ENCODE measurements at places on chromosomes 2 and 18.

DNA sequence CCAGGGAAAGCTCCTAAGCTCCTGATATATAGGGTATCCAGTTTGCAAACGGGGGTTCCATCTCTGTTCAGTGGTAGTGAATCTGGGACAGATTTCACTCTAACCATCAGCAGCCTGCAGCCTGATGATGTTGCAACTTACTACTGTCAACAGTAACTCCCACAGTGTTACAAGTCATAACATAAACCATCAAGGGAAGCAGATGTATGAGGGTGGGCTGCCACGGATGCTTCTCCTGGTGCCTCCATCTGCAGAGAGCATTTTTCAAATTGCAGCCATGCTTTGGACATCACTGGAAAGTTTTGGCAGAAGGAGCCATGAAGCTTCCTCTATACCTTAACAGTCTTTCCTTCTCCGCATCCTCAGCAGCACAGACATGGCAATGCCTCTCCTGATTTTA lies 234.5 kb downstream of the ANKRD36B start:
- DNase-seq = no peak

DNA sequence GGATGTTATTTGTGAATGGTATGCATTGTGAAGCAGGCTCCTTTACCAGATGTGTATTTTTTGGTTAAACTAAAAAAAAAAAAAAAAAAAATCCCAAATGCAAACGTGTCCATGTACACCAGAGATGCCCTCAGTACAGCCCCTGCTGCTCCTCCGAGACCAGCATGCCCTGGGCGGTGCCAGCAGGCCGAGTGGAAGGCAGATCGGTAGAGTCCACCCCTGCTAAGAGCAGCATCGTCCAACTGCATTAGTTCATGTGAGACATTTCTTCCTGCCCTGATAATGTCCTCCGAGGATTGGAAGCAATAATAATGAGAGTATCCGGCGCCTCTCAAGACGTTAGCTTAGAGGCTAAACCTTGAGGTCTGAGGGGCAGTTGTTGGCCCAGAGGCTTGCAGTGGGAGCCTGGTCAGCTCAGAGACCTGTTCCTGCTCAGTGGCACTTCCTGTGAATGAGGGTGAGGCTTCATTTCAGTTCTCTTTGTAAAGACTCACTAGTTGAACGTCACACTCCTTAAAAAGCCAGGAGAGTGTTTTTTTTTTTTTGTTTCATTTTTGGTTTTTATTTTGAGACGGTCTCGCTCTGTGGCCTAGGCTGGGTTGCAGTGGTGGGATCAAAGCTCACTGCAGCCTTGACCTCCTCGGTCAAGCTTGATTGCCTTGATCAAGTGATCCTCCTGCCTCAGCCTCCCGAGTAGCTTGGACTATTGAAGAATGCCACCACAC lies 5.6 kb downstream of the SLC66A3 start:
- no peak for DNase-seq

- no peak for DNase-seq
These were observed 1.1 kb upstream of the GPR55 start for GRCh38 chr2:230925879-230926765.

- no peak for DNase-seq
These were observed 199.0 kb upstream of the ERBB4 start for GRCh38 chr2:212737392-212738172.

- no peak for DNase-seq
These were observed 461.0 kb upstream of the HNRNPA3 start for GRCh38 chr2:176751314-176752227.

GRCh38 chr2:72041638-72042111 lies 106.0 kb downstream of the CYP26B1 start:
- no peak for DNase-seq

GRCh38 chr2:31341351-31341750 lies 73.2 kb downstream of the XDH start:
- no peak for DNase-seq

DNA sequence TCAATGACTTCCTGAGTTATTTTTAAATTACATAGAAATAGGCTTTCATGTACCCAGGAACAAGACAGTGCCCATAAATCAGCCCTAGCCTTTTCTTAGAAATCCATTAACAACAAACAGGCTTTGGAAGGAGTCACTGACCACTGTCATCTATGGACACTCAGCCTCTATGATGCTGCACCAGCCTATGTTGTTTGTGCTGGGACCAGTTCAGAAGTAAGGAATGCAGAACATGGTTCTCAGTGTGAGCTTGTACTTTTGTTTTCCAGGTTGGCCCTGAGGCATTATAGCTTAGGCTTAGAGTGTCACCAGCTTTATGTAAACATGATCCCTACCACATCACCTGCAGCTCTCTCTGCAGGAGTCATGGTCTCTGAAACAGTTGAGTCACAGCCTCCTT lies 335.7 kb upstream of the CDH7 start:
- no peak for DNase-seq

- no peak for DNase-seq
These were observed 4.9 kb downstream of the IRS1 start for GRCh38 chr2:226794751-226795171.

- no peak for DNase-seq
These were observed 13.2 kb downstream of the PRELID3A start for GRCh38 chr18:12420821-12421421.

GRCh38 chr2:72998724-72999123 lies 72.8 kb downstream of the SFXN5 start:
- no peak for DNase-seq

GRCh38 chr2:159450180-159450579 lies 163.7 kb upstream of the WDSUB1 start:
- no peak for DNase-seq

DNA sequence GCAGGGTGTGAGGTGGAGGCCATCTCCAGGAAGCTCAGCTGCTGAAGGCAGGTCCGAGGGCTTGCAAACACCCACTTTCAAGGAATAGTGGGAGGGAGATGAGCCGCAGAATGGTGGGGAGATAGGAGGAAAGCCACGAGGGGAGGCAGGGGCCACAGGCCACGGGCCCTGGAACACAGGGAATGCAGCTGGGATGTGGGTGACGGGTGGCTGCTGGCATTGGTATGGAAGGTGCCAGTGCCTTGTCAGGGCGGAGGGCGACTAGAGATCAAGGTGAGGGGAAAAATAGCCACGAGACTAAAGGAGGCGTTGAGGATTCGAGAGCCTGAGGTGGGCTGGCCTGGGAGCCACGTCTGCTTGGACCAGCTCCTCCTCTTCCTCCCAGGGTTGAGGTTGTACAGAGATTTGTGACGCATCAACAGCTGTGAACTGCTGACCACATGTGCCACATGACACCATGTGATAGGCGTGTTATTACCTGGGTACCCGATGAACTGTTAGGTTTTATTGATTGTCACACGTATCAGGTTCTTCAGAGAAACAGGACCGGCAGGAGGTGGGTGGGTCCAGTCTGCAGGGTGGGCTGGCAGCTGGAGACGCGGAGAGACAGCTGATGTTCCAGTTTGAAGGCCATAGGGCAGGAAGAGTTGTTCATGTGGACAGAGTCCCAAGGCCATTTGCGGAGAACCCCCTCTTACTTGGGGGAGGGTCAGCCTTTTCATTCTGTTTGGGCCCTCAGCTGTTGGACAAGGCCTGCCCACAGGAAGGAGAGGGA lies 9.9 kb downstream of the IMPA2 start:
- no peak for DNase-seq

DNA sequence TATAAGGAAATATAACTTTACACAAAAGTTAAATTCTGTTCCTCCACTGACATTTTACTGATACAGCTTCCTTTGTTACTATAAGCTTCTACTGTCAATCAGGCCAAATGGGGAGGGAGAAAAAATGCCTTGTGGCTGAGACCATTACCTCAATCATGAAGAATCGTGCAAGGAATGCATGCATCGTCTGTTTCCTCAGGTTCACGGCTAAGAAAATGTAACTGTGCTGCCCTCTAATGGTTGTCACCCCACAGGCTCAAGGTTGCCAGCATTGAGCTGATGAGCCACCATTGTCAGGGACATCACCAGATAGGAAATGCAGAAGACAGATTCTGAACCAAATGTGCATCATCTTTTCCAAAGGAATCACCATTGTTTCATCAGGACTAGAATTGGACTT lies 426.9 kb downstream of the CDH2 start:
- DNase-seq = peak; percentile 32

- DNase-seq = no peak
These were observed 17.4 kb downstream of the TPGS2 start for GRCh38 chr18:36811430-36811829.

GRCh38 chr18:68340606-68341005 lies 374.3 kb downstream of the TMX3 start:
- DNase-seq = no peak

- DNase-seq = no peak
These were observed 5.4 kb upstream of the POU3F3 start for GRCh38 chr2:104848526-104848925.

DNA sequence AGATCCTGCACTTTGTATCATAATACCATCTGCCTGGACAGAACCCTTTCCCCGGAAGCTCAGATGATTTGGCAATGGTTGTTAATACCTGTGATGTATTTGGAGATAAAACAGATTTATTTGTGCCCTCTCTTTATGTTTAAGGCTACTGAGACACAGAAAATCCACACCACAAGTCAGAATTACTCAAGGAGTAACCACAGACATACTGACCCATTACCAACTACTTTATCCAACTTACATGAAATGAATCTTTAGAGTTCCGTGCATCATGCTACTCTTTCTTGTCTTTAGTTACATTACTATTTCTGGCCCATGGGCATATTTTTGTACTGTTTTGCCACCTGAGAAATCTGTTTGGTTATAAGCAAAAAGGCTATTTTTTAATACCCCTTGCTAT lies 384.0 kb downstream of the STK39 start:
- DNase-seq = no peak

DNA sequence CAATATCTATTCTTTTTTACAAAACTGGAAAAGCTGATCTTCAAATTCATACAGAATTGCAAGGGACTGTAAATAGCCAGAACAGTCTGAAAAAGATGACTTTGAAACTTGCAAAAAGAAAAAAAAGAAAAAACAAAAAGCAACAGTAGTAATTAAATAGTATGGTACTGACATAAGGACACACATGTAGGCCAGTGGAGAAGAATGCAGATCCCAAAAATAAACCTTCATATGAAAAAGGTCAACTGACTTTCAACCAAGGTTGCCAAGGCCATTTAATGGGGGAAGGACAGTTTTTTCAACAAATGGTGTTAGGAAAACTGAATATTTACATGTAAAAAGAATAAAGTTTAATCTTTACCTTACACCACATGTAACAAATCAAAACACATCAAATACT lies 111.8 kb downstream of the USP34 start:
- no peak for DNase-seq

GRCh38 chr2:198916548-198917080 lies 541.1 kb downstream of the SATB2 start:
- no peak for DNase-seq

- no peak for DNase-seq
These were observed 49.8 kb downstream of the LDLRAD4 start for GRCh38 chr18:13268158-13269012.

GRCh38 chr2:239436669-239437335 lies 36.0 kb upstream of the HDAC4 start:
- no peak for DNase-seq

GRCh38 chr2:203959265-203959664 lies 22.7 kb downstream of the ICOS start:
- DNase-seq = no peak

DNA sequence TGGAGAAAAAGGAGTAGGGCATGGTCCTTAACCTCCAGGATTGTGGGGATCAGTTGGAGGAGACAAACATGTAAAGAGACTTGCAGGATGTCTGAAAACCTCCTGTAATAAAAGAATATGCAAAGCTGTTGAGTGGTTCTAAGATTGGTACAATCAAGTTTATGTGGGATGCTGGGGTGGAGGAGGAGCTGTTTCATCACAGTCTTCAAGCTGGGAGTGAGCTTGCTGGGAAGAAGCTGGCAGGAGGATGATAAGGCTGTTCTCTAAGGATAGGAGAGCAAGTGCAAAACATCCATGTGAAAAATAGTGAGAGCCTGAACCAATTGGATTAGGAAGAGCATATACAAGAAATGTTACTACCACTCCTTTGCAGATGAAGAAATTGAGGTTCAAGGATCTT lies 161.9 kb upstream of the CRIM1 start:
- no peak for DNase-seq

- DNase-seq = no peak
These were observed 110.6 kb downstream of the PRELID3A start for GRCh38 chr18:12518326-12518725.

GRCh38 chr18:25661831-25662230 lies 309.9 kb upstream of the ZNF521 start:
- DNase-seq = no peak

DNA sequence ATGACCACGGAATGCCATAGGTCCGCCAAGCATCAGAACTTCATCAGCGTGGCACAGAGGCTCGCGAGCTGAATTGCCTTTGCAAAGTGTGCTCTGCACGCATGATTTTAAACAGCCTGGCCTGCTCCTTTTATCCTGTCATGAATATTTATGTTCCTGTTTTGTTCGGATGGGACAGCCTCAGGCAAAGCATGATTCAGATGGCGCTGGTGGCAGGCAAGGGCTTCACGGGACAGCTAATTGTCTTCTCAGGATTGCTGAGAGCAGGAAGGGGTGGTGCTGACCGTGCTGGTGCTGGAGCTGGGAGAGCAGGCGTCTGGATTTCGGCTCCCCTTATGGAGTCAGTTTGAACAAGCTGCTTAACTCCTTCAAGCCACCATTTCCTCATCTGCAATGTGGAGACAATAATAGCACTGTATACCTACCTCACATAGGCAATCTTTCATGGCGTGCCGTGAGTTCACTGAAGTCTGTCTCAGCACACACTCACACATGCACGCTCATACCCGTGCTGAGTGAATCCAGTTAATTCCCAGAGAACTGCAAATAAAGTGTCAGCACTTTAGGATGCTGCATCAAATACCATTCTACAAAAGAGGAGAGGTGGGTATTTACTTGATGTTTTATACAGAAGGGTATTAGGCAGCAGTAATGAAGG lies 79.7 kb upstream of the APCDD1 start:
- DNase-seq = no peak

- no peak for DNase-seq
These were observed 83.0 kb downstream of the TGOLN2 start for GRCh38 chr2:85244828-85245227.

- peak; percentile 6 for DNase-seq
These were observed 220.8 kb downstream of the GULP1 start for GRCh38 chr2:188512456-188512855.

DNA sequence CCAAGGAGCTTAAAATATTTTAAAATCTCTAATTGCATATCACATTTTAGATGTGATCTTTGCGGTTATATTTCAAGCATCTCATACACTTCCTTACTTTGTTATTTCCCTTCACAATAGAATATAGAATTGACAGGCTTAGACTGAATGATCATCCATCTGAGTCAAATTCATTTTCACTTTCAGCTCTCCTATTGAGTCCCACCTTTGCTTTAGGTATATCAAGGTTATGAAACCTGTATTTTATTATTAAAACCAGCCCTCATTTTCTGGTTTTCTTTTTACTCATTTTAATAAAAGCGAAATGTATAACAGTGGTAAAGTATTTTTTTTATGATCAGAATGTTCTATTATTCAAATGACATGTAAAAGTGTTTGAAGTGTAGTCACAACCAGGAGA lies 162.9 kb upstream of the KYNU start:
- DNase-seq = no peak

DNA sequence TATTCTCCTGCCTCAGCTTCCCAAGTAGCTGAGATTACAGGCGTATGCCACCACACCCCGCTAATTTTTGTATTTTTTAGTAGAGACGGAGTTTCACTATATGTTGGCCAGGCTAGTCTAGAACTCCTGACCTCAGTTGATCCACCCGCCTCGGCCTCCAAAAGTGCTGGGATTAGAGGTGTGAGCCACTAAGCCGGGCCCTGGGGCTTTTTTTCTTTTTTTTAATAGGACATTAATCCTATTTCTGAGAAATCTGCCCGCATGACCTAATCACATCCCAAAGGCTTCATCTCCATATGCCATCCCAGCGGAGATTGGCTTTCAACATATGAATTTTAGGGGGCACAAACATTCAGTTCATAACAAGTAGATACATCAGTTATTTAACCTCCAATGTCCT lies 128.6 kb downstream of the CNTNAP5 start:
- no peak for DNase-seq
